NCI-H524 treated with DMSO at 0.1 percent for 48 hours (cell line): ENCODE measurements at places on chromosomes 4 and X.

GRCh38 chr4:151074416-151074916, 25.0 kb upstream of the RPS3A start:
- DNase-seq = no peak

DNA sequence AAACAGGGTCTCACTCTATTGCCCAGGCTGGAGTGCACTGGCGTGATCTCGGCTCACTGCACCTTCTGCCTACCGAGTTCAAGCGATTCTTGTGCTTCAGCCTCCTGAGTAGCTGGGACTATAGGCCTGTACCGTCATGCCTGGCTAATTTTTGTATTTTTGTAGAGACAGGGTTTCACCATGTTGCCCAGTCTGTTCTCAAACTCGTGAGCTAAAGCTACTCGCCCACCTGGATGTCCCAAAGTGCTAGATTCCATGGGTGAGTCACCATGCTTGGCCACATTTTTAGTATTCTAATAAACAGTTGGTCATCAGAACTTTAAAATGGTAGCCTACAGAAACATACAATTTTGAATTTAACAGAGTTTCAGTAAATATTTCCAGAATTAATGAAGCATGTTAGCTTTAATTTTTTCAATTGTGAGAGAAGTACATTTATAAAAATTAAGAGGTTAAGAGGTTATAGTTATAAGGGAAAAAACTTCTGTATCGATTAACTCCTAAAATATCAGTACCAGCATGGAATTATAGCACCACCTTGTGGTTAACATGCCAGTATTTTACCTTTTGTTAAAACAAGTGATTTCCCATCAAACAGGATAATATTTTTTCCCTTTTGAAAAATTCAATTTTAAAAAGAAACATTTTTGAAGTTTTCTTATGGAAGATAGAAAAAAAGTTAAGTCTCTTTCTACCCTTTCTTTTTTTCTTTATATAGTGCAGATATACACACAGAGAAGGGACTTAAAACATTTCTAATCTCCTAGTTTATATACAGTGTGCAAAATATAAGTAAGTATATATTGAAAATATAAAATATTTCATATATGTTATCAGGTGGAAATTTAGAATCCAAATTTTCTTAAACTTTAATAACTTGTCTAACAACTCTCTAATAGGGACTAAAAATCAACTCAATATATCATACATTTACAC, 35.4 kb downstream of the CEP44 start:
- no peak for DNase-seq

GRCh38 chr4:55447831-55448230, 52.1 kb downstream of the TMEM165 start:
- DNase-seq = peak; percentile 53

- DNase-seq = no peak
Observed at GRCh38 chrX:18674417-18674787, 2.5 kb upstream of the RS1 start.

DNA sequence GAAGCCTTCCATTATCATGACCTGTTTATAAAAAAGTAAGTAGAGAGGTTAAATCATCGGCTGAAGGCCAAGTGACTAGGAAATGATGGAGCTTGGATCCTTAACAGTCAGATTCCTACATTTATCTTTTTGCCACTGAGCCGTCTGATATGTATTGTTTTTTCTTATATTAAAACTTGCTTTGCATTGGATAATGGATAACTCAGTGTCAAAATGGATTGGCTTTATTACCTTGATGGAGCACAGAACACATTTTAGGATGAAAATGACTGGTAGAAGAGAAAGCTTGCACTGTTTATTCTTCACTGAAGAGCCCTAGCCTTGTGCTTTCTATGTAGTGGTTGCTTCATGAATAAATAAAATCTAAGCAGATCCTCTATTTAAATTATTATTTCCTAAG, 54.2 kb upstream of the TSPAN5 start:
- no peak for DNase-seq

GRCh38 chr4:93813092-93813491, 15.5 kb upstream of the ATOH1 start:
- DNase-seq = no peak

DNA sequence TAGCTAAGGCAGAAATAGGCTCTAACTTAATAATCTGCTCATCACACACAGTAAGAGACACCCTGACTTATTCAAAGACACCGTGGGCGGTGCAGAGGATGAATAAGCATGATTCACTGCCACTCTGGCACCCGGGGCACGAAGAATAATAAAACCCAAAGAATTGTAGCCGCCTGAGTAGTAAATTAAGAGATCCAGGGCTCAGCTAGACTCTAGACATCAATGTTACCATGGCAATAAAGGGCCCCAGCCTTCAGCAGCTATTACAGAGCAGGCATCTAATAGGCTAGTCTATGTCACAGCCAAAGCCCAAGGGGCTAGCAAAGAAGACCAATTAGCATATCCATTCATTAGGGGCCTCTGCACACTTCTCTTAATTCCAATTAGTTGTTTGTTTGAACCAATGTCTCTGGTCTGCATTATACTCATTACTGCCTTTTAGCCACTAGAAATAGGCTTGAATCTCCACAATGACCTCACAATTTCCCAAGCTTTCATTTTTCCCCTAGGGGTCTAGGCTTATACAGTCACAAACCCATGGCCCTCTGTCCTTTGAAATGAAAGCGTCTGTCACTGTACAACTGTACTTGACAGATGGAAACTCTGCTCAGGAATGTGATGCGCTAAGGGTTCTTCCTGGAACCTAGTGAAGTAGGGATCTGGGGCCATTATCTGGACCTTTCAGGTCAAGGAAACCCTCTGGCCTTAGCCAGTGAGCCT, 3.0 kb upstream of the ATP1B4 start:
- no peak for DNase-seq

- no peak for DNase-seq
Observed at GRCh38 chrX:10030570-10030969, 63.4 kb downstream of the CLDN34 start.

DNA sequence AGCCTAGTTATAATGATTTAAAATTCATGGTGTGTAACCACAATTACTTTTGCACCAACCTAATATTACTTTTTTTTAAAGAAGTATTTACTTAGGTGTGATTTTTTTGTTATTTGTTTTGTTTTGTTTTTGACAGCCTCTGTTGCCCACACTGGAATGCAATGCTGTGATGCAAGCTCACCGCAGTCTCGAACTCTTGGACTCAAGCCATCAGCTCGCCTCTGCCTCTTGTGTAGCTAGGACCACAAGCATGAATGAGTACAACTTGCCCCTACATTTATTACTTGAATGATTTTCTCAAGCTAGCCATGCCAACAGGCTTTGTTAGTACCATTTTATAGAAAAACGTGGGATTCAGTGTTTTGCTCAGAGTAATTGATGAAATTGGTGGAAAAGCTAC, 488.8 kb upstream of the CPEB2 start:
- no peak for DNase-seq

DNA sequence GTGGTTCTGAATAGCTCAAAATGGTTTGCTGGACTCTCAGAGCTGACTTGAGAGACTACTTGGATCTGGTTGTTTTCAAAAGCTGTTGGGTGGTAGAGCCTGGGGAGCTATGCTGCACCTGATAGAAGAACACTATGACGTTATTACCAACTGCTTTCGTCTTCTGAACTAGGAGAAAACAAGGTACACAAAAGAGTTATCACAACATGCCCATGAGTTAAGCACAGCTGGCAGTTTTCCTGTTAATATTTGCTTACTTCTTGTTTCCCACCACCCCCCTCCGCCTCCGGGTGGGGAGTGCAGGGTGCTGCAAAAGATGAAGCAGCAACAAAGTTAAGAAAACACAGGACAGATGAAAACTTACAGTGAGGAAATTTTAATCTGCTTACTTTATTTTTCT, 69.1 kb downstream of the RASL11B start:
- DNase-seq = no peak

DNA sequence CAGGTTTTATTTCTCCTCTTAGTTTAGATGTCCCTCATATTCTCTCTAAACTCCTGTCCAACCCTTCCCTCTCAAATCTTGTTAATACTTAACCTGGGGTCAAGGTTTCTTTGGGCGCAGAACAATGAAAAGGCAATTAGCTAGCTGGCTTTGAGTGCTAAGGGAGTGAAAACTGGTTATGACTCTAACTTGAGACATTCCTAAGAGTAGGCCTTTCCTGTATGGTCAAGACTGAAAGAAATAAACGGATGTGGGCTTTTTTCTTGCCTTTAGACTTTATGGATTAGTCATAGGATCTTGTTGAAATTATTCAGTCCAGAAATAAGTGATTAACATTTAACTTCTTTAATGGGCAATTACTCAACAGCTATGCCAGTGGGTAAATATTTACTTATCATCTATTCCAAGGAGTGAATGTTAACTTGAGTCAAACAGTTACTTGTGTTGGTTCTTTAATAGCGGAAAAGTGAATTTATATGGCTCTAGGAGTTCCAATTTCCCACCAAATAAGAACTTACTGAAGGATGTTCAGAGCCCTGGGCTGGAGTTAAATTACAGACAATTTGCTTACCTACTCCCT, 141.7 kb upstream of the SCML1 start:
- no peak for DNase-seq

- DNase-seq = no peak
Observed at GRCh38 chr4:13032936-13033335, 451.2 kb downstream of the RAB28 start.

DNA sequence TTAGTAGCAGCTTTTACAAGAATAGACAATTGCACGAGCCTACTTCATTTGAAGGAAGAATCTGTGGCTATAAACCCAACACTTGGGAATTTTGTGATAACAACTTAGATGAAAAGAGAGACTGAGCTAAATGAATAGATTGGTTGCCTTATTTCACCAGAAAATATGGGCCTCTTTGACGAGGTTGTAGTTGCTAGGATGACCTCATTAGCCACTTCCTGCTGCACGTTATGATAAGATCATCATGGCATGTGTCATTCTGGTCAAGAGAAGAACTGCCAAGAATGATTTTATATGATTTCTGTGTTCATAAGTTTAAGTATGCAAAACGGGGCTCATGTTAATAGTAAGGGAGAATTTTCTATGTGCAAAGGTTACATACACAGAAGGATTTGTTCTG, 321.9 kb upstream of the GIMD1 start:
- no peak for DNase-seq

GRCh38 chrX:132033166-132033565, 10.1 kb downstream of the STK26 start:
- DNase-seq = no peak

DNA sequence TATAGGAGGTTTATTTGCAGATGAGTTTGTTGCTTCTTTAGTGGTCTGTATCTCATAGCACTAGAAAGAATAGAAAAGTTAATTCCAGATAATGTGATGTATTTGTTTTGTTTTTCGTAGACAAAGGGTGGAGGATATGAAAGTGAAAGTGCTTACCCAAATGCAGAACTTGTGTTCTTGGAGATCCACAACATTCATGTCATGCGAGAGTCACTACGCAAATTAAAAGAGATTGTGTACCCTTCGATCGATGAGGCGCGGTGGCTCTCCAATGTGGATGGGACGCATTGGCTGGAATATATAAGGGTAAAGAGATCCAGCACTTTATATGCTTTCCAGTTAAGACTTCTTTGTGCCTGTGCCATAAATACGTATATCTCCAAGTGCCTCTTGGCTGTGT, 43.3 kb downstream of the MTMR1 start:
- DNase-seq = no peak

DNA sequence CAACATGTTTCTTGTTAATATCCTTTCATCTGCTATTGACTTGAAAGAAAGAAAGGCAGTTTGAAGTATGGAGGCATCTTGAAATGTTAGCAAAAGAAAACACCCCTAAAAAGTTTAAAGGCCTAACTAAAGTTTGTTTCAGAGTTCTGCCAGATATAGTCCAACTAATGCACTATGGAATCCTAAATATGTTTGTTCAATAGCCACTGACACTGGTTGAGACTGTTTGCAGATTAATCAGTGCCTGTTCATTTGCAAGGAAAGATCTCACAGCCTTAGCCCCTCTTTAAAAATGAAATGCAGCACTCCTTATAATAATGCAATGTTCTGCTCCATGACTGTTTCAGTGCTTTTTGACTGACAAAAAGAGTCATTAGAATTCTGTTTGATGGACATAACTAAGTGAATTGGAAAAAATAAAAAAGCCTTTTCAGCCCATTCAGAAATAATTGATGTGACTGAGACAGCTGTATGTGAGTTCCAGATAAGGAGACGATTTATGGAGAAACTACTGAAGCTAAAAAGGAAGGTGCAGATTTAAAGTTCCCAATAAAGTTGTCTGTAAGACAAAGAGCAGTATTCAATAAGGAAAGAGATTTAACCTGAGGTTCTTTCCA, 192.0 kb downstream of the PCDH7 start:
- no peak for DNase-seq
